ENCODE measurements at places on chromosomes 1 and 21.

DNA sequence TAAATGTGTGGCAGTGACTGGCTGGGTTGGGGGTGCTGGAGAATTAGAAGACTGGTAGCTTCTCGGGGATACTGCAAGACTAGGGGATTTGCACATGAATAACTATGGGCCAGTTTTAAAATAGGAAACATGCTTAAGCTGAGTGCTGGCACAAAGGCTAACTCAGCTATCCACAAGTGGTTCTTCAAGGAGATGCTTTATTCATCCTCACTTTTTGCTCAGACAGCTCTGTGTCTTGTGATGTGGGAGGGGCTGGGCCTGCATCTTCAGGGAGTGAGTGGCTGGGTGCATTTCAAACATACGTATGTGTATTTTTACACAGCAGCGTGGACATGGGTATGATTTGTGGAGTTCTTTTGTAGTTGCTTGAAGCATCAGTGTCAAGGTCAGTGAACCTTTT is 2.3 kb downstream of the COQ8A start:
- DNase-seq, result no peak

- no peak for DNase-seq
Observed at GRCh38 chr1:11912000-11912399, 14.2 kb downstream of the KIAA2013 start.

- peak; percentile 41 for DNase-seq
Observed at GRCh38 chr1:28737307-28738132, 780 bp downstream of the YTHDF2 start.

DNA sequence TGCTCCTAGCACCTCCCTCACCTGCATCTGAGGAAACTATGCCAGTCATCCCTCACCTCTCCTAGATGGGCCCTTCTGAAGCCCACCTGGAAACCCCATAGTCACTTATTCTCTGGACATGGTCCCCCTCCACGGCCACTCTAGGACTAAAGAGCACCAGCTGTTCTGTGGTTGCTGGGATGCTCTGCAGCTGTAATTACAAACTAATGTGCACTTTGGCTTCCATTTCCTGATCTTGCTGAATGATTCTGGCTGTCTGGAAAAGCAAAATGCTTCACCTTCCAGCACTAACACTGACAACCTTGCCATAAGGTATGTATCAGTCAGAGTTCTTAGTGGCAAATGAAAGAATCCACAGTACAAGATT is 48.7 kb upstream of the PSEN2 start:
- no peak for DNase-seq

DNA sequence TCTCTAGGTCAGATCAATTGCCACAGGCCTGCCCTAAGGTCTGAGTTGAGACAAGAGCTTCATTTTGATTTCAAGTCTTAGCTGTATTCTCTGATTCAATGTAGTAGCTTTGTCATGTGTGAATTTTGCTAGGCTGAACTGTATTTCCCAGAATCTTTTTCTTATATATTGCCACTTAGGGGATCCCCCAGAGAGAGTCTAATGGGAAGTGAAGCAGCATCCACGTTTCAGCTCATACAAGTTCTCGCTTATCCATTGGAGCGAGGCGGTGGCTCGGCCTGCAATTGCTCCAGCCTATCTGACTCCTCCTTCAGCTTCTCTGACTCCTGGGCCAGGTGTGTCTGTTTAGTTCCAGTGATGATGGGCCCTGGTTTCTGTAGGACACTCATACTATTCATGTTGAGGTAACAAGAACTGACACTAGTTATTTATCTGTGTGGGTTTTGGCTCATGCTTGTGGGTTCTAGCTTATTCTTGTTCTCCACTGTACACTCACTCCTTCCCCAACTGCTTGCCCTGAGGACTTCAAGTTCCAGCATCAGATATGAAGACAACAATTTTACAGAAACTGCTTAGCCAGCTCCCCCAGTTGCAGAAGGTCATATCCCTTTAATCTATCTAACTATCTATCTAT is 48.2 kb downstream of the TBX19 start:
- DNase-seq, result no peak

GRCh38 chr1:37723072-37723389 is 30.7 kb downstream of the CDCA8 start:
- DNase-seq, result no peak
